ENCODE measurements at places on chromosomes 1 and 21.

GRCh38 chr1:241531195-241532161 lies 700 bp upstream of the KMO start:
- peak; percentile 47 for DNase-seq

GRCh38 chr1:59499943-59500569 lies 203.2 kb downstream of the FGGY start:
- DNase-seq: no peak

DNA sequence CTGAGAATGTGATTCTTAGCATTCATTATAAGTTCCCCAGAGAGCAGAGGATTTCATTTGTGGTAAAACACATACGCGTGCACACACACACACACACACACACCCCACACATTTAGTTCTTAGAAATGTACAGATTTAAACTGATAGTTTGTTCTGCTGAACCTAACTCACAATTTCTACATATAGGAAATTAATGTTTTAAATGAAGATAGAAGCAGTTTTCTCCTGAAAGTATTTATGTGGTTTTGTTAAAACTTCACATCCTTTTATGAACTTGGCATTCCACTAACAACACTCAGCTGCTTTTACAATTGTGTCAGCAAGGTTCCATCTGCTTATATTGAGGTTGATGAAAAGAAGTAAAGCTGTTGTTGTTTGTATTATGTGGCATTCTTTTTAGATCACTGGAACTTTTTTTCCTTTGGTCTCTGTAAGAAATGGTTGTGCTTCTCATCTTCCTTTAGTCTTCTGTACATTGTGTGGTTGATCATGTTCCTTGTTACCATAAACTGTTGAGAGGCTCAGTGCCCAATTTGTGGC lies 41.6 kb downstream of the AK4 start:
- DNase-seq: peak; percentile 28

- DNase-seq: no peak
Measured at GRCh38 chr1:113153116-113153803, 80.3 kb downstream of the LRIG2 start.

GRCh38 chr1:170240409-170240808 lies 94.7 kb downstream of the NTMT2 start:
- no peak for DNase-seq

All from AG04449 (cell line).